ENCODE measurements at places on chromosomes 12 and 14.

- no peak overlapping the region for H3K4me3 ChIP-seq
- no peaks in the 10 kb centered on the region for H3K36me3 ChIP-seq
- H3K4me1 ChIP-seq: no peaks in the 10 kb centered on the region
- no peak for DNase-seq
These were observed 54.0 kb upstream of the PDE3A start for GRCh38 chr12:20314328-20314727.

DNA sequence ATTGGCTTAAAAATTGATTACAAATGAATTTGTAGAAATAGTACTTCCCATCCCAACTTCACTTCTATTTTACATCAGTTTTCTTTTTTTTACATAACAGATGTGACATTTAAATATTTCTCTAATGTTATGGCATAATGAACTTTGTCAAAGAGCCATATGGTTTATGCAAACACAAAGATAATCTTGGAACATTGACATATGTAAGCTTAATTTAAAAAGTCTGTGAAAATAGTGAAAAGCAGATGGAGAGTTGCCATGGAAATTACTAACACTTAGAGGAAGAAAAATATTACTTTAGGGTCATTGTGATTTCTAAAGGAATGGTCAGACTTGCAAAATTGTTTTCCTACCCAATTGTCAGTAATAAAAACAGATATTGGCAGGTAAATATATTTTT is 232.4 kb downstream of the AEBP2 start:
- H3K4me3 ChIP-seq: no peak overlapping the region
- no peaks in the 10 kb centered on the region for H3K27me3 ChIP-seq
- no peak overlapping the region for H3K27ac ChIP-seq
- no peak for DNase-seq
- H3K36me3 ChIP-seq: no peaks in the 10 kb centered on the region

DNA sequence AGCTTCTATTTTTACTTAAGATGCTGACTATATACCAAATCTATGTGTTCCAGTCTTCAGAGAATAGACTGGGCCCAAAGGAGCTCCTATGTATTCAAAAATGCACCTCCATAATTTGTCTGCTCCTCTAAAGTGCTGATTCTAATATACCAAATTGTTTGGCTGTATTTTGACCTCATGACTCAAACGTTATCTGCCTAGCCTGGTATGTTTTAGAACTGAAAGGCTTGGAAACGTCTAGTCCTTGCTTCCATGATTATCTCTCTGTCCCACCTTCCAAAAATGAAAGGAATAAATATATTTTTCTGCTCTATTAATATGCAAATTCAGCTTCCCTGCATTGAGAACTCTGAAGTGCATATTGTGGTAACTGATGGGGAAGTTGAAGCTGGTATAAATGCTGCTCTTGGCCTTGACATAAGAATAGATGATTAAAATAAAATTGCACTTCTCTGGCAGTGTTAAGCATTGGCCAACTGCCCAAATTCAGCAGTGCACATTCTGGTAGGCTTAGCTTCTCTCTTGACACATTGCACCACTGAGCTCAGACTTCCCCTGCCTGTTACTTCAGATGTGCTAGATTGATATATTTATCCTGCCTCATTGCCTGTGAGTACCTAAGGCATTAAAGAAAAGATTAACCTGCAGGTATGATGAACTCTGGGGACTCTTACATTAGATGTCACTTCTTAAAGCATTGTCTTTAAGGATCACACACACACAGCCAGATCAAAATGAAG is 882.3 kb downstream of the RPS29 start:
- DNase-seq: no peak
- H3K4me3 ChIP-seq: no peak overlapping the region
- H3K27me3 ChIP-seq: no peaks in the 10 kb centered on the region
- H3K36me3 ChIP-seq: no peaks in the 10 kb centered on the region

- DNase-seq: no peak
- H3K36me3 ChIP-seq: peaks cover 32% of the 10 kb centered on the region
- no peak overlapping the region for H3K4me3 ChIP-seq
- no peak overlapping the region for H3K27ac ChIP-seq
- no peaks in the 10 kb centered on the region for H3K27me3 ChIP-seq
These were observed 6.0 kb upstream of the CEBPE start for GRCh38 chr14:23125011-23125410.
